ENCODE measurements at places on chromosomes 1 and 21. TPM values are rescaled to one million over a fixed set of nuclear protein-coding genes. Genes with fewer than 3 reads are reported as not detected.
A peak's percentile ranks its signal among the peaks of the same experiment; 100 is the strongest.

- H3K27me3 ChIP-seq: peaks cover 92% of the 10 kb centered on the region
- DNase-seq: no peak
- no peaks in the 10 kb centered on the region for H3K4me1 ChIP-seq
- H3K36me3 ChIP-seq: no peaks in the 10 kb centered on the region
- no peak overlapping the region for H3K4me3 ChIP-seq
Observed at GRCh38 chr1:181482001-181482430, 1.3 kb upstream of the CACNA1E start.

- peaks cover 28% of the 10 kb centered on the region for H3K36me3 ChIP-seq
- no peak for DNase-seq
- H3K27me3 ChIP-seq: no peaks in the 10 kb centered on the region
- peaks cover 55% of the 10 kb centered on the region for H3K4me1 ChIP-seq
Observed at GRCh38 chr1:158068918-158069317, 75.5 kb downstream of the KIRREL1 start.

DNA sequence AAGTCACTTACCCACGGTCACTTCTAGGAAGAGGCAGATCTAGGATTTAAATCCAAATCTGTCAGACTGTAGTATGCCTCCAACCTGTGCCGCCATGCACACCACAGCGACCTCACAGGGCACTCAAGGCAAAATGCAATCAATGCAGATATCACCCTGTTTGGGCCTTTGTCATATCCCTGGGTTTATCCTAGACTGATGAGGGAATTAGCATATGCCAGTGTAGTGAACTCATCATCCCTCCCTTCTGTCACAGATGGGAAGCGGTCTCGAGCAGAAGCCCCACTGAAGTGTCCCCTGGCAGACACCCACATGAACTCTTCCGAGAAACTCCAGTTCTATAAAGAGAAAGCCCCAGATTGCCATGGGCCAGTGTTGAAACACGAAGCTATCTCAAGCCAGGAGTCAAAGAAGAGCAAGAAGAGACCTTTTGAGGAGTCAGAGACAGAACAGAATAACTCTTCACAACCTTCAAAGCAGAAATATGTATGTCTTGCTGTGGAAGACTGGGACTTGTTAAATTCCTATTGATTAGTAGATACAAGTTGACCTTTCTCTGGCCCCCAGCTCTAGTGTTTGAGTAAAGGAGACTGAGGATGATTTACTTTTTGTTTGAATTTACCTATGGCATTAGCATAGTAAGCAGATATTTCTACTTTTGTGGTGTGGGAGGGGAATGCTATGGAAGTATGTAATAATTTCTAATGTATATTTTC lies 21.4 kb downstream of the LRRC42 start:
- no peak for DNase-seq
- H3K27me3 ChIP-seq: no peaks in the 10 kb centered on the region
- no peak overlapping the region for H3K4me3 ChIP-seq

- H3K27me3 ChIP-seq: peaks cover 4% of the 10 kb centered on the region
- no peak for DNase-seq
- H3K4me3 ChIP-seq: no peak overlapping the region
- H3K36me3 ChIP-seq: no peaks in the 10 kb centered on the region
- no peak overlapping the region for H3K27ac ChIP-seq
Observed at GRCh38 chr21:45310459-45310858, 22.8 kb upstream of the POFUT2 start.

- H3K27me3 ChIP-seq: no peaks in the 10 kb centered on the region
- no peak overlapping the region for H3K27ac ChIP-seq
- H3K36me3 ChIP-seq: peaks cover 41% of the 10 kb centered on the region
- DNase-seq: no peak
Observed at GRCh38 chr1:27912429-27912828, 22.4 kb upstream of the SMPDL3B start.

- no peak overlapping the region for H3K4me3 ChIP-seq
- no peaks in the 10 kb centered on the region for H3K4me1 ChIP-seq
- no peak for DNase-seq
- H3K36me3 ChIP-seq: no peaks in the 10 kb centered on the region
Observed at GRCh38 chr21:39082656-39083376, 100.4 kb downstream of the PSMG1 start.

The FOXE3 gene
- total RNA-seq: not detected

DNA sequence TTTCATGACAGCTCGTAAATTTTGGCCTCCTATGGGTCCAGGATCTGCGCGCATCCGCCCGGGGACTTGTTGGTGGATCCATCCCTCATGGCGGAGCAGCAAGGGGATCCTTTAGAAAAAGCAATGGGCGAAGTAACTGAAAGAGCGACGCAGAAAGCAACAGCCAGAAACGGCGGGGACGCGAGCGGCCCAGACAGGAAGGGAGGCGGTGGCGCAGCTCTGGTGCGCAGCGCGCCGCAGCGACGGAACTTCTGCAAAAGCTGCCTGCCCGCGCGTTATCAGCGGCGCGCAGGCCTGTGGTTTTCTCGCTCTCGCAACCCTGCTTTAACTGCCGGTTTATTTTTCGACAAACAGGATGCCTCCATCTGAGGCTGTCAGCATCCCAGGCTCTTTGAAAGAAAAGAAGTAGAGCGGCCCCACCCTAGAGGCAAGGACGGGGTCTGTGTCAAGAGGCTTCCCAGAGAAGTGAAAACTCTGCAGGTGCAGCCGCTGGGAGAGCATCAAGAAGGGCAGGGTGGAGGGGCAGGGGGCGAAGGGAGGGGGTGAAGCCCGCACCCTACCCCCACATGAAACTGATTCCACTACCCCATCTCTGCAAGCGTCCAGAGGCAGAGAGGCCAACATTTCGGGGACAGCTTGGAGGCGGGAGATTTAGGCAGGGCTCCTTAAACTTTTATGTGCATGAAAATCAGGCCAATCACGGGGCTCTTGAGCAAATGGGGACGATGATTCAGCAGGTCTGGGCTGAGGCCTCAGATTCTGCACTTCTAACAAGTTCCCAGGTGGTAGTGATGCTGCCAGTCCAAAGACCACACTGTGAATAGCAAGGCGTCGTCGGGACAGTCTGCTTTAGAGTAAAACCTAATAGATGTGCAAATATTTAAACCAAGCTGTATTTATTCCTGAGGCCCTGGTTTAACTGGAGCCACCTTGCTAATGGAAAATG lies 22.2 kb downstream of the RUNX1 start:
- DNase-seq: no peak
- no peaks in the 10 kb centered on the region for H3K36me3 ChIP-seq
- no peaks in the 10 kb centered on the region for H3K4me1 ChIP-seq
- H3K4me3 ChIP-seq: no peak overlapping the region
- H3K27me3 ChIP-seq: peaks cover 3% of the 10 kb centered on the region
- no peak overlapping the region for H3K27ac ChIP-seq

- H3K36me3 ChIP-seq: no peaks in the 10 kb centered on the region
- H3K27ac ChIP-seq: no peak overlapping the region
- H3K4me1 ChIP-seq: no peaks in the 10 kb centered on the region
- no peaks in the 10 kb centered on the region for H3K27me3 ChIP-seq
- DNase-seq: no peak
Observed at GRCh38 chr1:111814305-111814628, 58.6 kb downstream of the DDX20 start.

The F5 gene
- not detected for total RNA-seq

GRCh38 chr1:73943270-73943669 lies 254.7 kb downstream of the LRRIQ3 start:
- no peak overlapping the region for H3K27ac ChIP-seq
- no peaks in the 10 kb centered on the region for H3K4me1 ChIP-seq
- no peak for DNase-seq
- H3K36me3 ChIP-seq: no peaks in the 10 kb centered on the region
- H3K4me3 ChIP-seq: no peak overlapping the region

GRCh38 chr1:57820356-57821095 lies 396.7 kb upstream of the DAB1 start:
- peaks cover 14% of the 10 kb centered on the region for H3K4me1 ChIP-seq
- H3K27me3 ChIP-seq: no peaks in the 10 kb centered on the region
- H3K36me3 ChIP-seq: no peaks in the 10 kb centered on the region
- no peak overlapping the region for H3K4me3 ChIP-seq

The TCHH gene
- 0.24 TPM for total RNA-seq

DNA sequence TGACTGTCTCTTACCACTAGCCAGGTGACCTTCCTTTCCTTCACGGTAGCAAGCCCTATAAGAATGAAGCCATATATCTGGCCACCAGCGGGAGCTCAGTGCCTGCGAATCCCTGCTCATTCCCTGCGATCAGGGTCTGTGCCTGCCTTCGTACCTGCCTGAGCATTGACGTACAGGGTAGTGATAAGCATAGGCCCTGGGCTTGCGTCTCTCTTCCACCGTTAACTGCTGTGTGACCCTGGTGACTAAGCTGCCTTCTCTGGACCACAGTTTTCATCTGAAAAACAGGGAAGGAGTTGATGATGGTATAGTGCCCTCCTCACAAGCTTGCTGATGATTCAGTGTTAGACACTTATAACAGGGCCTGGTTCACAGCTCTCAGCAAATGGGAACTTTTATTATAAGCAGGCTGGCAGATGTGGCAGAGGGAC lies 4.1 kb downstream of the ZC3H12A start:
- H3K27ac ChIP-seq: peak overlapping the region; percentile 48
- no peaks in the 10 kb centered on the region for H3K27me3 ChIP-seq
- H3K4me1 ChIP-seq: peaks cover 47% of the 10 kb centered on the region
- peaks cover 32% of the 10 kb centered on the region for H3K36me3 ChIP-seq
- no peak for DNase-seq

DNA sequence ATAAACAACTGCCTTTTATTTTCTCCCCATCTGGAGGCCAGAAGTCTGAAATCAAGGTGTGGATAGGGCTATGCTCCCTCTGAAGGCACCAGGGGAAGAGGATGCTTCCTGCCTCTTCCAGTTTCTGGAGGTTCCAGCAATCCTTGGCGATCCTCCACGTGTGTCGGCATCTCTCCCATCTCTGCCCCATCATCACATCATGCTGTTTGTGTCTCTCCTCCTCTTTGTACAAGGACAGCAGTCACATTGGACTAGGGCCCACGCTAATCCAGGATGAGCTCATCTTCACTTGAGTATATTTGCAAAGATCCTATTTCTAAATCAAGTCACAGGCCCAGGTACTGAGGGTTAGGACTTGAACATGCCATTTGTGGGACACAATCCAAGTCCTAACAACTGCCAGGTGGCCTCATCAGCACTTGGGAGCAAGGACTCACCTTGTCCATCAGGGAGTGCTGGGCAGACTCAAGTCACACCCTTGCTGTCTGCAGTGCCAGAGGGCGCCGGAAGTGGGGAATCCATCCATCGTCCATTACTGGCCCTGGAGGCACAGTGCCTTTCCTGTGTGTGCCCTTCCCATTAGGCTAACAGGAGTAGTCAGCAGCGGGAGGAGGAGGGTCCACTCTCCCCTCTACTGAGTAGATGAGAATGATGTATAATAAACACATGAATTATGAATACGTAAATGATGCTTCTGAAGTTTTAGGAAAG lies 185.4 kb upstream of the AJAP1 start:
- DNase-seq: no peak
- H3K4me1 ChIP-seq: no peaks in the 10 kb centered on the region
- H3K27me3 ChIP-seq: no peaks in the 10 kb centered on the region
- no peak overlapping the region for H3K4me3 ChIP-seq
- H3K36me3 ChIP-seq: no peaks in the 10 kb centered on the region

GRCh38 chr1:181319907-181320306 lies 163.4 kb upstream of the CACNA1E start:
- H3K27ac ChIP-seq: no peak overlapping the region
- no peaks in the 10 kb centered on the region for H3K36me3 ChIP-seq
- peaks cover 100% of the 10 kb centered on the region for H3K27me3 ChIP-seq
- H3K4me1 ChIP-seq: no peaks in the 10 kb centered on the region
- no peak overlapping the region for H3K4me3 ChIP-seq

DNA sequence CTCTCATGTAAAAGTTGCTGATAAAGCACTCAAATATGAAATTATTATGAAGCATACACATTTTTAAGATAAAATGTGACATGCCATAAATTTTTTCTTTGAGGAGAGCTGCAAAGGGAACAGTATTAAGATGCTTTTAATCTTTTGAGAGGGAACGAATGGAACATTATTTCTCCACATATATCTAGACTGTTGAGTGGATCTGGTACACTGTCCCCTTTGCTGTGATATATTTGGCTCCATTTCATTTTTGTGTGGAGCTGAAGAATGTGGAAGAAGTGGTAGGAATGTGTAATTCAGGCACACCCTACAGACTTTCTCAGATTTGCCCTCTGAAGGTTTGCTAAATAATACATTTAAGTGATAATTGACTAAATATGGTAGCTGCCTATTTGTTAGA lies 31.7 kb downstream of the PGM1 start:
- no peaks in the 10 kb centered on the region for H3K36me3 ChIP-seq
- no peak for DNase-seq
- no peaks in the 10 kb centered on the region for H3K4me1 ChIP-seq
- no peak overlapping the region for H3K4me3 ChIP-seq
- H3K27ac ChIP-seq: no peak overlapping the region

- H3K27ac ChIP-seq: peak overlapping the region; percentile 45
- H3K4me3 ChIP-seq: no peak overlapping the region
- H3K36me3 ChIP-seq: no peaks in the 10 kb centered on the region
- H3K27me3 ChIP-seq: no peaks in the 10 kb centered on the region
- H3K4me1 ChIP-seq: peaks cover 36% of the 10 kb centered on the region
Observed at GRCh38 chr1:61636814-61637213, 88.1 kb downstream of the TM2D1 start.

DNA sequence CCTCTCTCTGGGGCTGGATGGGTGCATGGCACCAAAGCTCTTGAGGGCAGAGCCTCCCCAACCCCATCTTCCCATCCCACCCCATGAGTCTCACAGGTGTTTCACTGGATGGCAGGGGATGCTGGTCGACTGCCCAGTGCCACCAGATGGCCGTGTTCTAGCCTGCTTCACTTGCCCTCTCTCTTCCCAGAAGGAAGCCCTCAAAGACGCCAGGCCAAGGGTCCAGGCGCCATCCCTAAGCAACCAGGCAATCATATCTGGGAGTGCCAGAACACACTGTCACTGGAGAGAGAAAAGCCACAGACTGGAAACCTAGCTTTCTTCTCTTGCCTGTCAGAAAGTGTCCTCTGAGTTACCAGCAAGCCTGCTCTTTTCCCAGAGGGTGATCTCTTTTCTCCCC lies 26.7 kb downstream of the PIGM start:
- H3K4me1 ChIP-seq: no peaks in the 10 kb centered on the region
- peaks cover 12% of the 10 kb centered on the region for H3K27me3 ChIP-seq
- no peak overlapping the region for H3K27ac ChIP-seq
- H3K4me3 ChIP-seq: no peak overlapping the region
- no peak for DNase-seq
- no peaks in the 10 kb centered on the region for H3K36me3 ChIP-seq

- no peaks in the 10 kb centered on the region for H3K36me3 ChIP-seq
- no peak for DNase-seq
- H3K4me3 ChIP-seq: no peak overlapping the region
- H3K27ac ChIP-seq: no peak overlapping the region
- H3K4me1 ChIP-seq: no peaks in the 10 kb centered on the region
Observed at GRCh38 chr21:24897883-24898282, 709.4 kb downstream of the MRPL39 start.

Data from A673 (cell line).